ENCODE measurements at places on chromosomes 6 and 20.

DNA sequence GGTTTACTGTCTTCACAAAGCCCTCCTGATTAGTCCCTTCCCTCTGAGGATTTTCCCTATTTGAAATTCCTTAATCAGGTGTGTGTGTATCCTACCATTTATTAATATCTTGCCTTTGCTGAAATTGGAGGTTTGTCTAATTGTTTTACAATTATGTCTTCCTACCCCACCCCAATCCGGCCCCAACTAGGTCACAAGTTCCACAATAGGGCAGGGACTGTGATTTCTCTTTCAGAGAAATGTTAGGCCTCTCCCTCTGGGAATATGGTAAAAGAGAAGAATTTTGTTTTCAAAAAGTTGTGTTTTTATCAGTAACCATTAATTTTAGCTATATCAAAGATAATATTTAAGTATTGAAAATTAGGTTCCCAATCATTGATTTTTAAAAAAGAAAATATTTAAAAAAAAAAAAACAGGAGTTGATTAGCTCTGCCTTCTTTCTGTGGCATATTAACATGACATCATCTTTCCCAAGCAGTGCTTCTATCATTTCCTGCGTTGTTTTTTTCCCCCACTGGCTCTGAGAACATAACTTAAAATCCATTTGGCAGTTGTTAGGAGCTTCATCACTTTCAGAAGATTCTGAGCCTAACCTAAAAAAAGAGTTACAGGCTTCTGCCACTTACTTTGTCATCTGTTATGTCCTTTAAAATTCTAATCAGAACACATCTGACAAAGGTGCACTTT is 36.1 kb downstream of the BLOC1S5 start:
- no peak for DNase-seq

DNA sequence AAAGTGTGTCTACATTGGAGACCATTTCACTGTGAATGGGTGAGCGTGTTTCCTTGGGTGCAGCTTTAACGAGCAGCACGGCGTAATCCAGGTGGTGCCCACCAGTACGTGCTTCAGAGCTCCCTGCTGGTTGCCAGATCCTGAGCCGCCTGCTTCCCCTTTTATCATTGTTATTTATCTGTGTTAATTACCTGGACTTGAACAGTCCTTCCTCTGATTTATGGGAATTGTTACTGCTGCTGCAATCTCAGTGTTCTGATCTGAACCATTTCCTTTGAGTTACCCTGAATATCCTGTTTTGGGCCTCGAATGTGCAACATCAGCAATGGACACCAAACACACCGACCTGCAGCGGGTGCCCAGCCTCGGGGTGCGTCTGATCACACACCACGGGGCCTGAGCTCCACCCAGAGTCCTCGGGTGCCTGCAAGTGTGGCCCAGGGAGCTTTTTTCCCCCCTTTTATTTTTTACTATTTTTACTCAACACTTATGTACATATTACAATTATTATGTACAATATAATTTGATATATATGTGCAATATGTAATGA is 81.3 kb downstream of the RPP40 start:
- no peak for DNase-seq

DNA sequence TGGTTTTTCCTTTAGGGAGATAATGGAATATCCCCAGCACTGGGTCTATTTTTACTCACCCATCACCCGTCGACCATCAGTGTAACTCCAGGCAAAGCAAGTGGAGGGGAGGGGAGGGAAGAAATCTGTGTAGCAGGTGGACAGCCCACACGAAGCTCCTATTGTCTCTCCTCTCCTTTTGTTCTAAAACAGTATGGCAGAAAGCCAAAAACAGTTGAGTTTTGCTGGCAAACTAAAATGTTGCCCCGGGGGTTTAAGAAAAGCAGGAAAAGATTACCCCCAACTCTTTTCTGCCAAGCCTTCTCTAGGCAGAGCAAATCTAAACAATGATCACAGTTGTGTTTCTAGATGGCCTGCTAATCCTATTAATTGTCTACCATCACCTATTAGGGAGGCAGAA is 89.7 kb downstream of the PREP start:
- no peak for DNase-seq

DNA sequence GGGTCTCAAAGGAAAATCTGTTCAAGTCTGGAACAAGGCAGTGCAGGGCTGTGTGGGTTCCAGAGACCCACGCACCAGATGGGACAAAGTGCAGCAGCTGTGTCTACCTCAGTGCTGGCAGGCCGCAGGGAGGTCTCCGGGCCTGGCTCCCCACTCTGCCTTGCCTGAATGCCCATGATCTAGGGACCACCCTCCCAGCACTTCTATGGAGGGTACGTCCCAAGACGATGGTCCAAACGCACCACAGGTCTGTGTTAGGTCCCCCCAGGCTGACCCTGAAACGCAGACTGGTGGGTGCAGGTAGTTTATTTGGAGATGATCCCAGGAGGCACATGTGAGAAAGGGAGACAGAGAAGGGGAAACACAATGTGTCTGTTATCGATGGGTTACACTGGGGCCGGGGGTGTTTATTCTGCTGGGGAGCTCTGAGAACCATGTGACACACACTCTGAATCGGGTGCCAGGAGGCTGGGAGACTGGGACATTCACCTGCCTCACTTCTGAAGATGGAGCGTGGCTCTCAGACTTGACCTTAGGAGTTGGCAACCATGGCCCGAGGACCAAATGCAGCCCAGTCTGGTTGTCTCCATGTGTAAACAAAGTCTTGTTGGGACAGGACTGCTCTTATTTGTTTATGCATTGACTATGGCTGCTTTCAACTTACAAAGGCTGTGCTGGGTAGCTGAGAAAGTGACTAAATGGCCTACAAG is 21.7 kb downstream of the CST9L start:
- DNase-seq, result no peak

GRCh38 chr20:61615806-61616205 is 363.7 kb downstream of the CDH4 start:
- DNase-seq, result no peak

GRCh38 chr6:140909156-140909555 is 1223.6 kb upstream of the GJE1 start:
- DNase-seq, result no peak

DNA sequence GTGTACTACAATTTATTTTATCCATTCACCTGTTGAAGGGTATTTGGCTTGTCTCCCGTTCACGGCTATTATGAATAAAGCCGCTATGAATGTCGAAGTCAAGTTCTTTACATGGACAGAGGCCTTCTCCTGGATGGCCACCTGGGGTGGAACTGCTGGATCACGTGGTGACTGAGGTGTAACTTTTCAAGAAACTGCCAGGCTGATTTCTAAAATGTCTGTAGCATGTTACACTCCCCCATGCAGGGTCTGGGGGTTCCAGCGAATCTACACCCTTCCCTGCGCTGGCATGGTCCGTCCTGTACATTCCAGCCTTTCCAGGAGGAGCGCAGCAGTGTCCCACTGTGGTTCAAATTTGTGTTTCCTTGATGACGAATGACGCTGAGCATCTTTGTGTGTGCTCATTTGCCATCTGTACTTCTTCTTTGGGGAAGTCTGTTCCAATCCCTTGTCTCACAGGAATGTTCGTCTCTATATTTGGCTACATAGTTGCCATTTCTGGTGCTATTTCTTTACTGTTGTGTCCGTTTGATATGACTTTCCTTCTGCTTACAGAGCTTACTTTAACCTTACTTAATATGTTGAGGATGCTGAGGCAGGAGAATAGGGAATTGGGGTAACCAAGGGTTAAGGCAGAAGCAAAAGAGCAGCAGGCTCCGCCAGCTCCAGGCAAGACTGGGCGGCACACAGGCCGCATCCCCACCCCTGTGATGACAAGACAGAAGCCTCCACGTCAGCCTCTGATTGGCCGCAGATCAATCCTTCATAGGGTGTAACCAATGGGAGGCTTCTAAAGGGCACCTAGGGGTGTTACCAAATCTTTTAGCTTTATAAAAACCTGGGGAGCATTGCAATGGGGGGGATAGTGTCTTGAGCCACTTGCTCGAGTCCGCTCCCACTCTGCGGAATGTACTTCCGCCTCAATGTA is 106.6 kb downstream of the TAF4 start:
- no peak for DNase-seq

GRCh38 chr20:2141600-2142575 is 40.3 kb downstream of the STK35 start:
- no peak for DNase-seq

GRCh38 chr6:56489559-56489958 is 153.1 kb downstream of the DST start:
- DNase-seq, result no peak

DNA sequence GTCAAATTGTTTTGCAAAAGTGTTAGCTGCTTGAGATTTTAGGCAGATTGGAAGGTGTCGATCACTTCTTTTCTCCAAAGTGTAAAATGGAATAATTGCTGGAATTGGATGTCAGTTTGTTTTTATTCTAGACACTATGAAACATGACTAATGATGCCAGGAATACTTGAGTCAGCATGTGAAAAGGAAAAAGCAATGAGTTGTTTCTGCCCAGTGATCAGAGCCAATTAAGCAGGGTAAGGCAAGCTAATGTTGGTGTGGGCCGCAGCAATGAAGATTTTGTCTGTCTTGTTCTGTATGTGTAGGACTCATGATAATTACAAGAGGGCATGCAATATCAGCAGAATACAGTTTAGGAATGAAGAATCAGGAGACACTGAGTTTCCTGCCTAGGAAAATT is 110.3 kb downstream of the CARMIL1 start:
- no peak for DNase-seq

DNA sequence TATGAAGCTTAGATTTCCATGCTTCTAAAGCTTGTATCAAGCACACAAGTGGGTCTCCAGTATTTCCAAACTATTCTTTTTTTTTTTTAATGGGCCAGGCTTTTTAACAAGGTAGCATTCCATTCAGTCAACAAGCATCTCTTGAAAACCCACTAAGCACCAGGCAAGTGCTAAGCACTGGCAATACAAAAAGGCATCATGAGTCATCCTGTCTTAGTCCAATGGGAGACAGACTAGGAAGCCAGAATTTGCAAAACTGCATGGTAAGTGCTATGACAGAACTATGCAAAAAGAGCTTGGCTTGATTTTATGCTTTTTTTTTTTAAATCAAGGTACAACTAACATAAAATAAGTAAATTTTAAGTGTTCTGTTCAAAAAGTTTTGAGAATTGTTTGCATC is 109.3 kb upstream of the DST start:
- DNase-seq, result no peak

GRCh38 chr6:21531393-21531792 is 62.2 kb upstream of the SOX4 start:
- DNase-seq, result no peak

DNA sequence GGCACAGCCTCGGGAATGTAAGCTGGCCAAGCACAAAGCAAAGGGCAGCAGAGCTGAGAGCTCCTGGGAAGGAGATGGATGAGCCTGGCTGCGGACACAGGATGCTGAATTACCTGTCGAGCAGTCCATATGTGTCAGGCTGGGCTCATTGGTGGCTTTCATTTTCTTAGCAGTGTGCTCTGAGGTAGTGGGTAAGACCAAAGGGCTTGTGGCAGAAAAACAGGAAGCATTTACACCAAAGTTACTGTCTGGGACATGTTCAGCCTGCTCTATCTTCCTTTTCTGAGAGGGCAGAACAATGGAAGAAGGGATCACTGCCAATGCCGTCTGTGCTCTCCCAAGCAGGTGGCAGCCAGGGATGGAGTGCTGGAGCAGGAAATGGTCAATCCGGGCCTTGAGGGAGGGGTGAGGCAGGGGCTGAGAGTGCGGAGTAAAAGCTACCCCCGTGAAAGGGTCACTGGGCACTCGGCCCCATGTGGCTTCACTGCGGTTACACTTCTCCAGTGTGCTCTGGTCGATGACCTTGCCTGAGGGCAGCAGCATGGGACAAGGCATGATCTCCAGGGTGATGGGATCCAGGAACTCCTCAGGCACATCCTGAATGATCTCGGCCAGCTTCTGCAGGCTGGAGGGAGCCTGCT is 36.9 kb upstream of the AVP start:
- no peak for DNase-seq

DNA sequence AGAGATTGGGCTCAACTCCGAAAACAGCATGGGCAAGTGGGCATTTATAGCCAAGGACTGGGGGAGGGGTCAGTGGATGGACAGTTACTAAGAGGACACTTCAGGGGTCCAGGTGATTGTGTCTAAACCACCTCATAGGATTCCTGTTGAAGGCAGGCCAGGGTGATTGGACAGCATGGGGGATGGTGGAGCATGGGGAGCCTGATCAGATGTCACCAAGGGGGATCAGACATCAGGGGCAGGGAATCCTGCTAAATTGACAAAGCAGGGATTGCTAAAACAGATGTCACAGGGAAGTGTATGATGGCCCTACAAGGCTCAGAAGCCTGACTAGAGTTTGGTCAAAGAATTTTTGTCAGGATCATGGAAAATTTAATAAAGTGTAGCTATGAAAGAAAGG is 2.4 kb upstream of the PYGB start:
- DNase-seq, result no peak

DNA sequence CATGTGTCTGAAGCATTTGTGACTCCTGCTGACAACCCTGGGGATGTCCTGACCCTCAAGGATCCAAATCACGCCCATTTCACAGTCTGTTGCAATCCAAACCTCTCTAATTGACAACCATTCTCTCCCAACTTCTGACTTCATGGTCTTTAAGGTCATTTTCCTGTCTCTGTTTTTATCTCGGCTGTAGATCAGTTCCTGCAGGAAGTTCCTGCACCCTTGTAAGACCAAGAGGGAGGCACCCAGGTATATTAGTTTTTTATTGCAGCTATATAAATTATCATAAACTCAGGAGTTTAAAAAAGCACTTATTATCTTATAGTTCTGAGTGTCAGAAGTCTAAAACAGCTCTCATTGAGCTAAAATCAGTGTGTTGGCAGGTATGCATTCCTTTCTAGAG is 166.8 kb downstream of the BTBD3 start:
- no peak for DNase-seq

DNA sequence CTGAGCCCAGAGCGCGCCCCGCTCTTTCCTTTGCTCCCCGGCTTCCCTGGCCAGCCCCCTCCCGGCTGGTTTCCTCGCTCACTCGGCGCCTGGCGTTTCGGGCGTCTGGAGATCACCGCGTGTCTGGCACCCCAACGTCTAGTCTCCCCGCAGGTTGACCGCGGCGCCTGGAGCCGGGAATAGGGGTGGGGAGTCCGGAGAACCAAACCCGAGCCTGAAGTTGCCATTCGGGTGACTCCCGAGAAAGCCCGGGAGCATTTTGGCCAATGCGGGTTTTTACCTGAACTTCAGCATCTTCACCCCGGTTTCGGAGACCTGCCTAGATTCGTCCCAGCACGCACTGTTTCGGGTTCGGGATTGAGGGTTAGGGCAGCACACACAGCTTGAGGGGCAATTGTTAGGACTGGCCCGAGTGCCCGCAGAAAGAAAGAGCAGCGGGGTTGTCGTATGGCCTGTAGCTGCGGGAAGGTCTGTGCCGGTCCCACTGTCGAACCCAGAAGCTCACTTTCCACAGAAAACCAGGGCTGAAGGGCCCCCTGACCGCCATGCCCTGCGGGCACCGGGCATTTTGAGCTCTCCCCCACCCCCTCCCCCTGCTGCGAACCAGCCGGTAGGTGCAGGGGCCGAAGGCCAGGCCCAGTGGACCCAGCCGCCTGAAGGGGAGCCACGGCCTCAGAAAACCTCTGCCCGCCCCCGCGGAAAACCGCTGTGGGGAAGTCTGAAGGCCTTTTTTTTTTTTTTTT is 2.1 kb downstream of the FOXP4 start:
- DNase-seq, result no peak

Data from CMK (cell line).